ENCODE measurements at places on chromosomes 6 and 20.

DNA sequence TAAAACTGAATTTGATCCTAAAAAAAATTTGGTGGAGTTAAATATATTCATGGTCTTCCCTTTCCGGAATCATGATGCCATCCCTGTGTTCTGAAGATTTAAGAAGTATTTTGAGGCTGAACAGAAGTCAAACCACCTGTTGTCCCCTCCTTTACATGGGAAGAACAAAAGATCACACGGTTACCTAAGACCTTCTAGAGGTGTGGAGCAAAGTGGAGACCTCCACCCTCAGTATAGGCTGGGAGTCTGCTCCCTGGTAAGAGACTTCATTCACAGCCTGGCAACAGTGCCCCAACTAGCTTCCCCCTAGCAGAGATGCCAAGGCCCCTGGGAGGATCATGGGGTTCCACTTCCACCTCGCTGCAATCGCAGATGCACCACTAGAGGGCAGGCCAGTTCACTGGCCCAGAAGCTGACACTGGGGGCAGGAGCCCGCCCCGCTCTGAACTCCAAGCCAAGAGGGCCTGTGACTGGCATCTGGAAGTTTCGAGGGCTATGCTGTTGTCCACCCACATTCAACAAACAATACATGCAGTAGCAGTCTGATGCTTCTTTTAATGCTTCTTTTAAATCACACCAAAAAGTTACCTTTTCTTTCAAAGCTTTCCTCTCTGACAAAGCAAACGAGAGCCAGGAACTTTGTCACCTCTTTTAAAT is 19.5 kb upstream of the UBE2J1 start:
- peak; percentile 70 for DNase-seq

GRCh38 chr20:22623211-22623610 is 38.8 kb upstream of the FOXA2 start:
- peak; percentile 30 for DNase-seq

- peak; percentile 85 for DNase-seq
Observed at GRCh38 chr6:36679043-36679833, 724 bp downstream of the CDKN1A start.

DNA sequence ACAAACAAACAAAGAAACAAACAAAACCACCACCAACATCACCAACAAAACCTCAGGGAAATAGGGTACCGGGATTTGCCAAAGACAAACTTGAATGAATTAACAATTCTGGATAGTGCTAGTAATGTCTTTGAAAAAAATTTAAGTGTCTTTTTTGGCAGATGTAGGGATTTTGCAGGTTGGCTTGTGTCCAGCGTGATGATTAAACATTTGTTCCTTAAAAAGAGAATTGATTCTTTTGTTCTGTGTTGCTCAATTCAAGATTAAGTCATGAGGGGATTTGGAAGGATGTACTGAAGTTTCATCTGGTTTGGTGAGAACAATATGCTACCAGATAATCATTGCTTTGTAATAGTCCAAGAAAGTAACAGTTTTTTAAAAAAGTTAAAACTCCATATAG is 125.1 kb upstream of the HS3ST5 start:
- DNase-seq, result no peak

- peak; percentile 46 for DNase-seq
Observed at GRCh38 chr6:143328876-143329275, 121.6 kb downstream of the ADAT2 start.

DNA sequence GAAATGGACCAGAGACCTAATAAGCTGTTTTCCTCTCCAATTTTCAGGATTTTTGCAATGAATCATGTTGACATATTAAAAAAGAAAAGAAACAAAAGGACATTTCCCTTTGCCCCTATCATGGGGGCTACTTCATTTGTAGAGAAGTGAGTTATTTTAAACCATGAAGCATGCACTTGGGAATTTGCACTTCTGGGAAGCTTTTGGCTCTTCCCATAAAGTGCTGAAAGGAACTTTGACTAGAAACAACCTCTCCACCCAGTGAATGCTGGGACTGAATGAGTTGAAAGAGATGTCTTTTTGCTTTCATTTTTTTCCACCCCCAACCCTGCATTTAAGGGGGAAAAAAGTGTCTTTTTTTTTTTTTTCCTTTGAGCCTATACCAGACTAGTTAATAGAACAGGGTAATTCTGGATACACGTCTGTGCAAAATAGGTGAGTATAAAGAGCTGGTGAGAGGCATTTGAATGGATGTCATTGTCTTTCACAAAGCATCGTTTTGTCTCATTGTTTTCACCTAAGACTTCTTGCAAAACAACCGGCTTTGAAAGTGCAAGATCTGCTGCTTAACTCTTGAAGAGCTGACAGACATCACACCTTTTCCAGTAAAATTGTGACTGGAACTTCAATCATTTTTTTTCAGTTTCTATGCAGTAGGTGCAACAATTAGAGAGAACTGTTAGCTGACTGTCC is 138.7 kb upstream of the BACH2 start:
- DNase-seq, result no peak

- peak; percentile 6 for DNase-seq
Observed at GRCh38 chr6:79608334-79609224, 22.6 kb upstream of the SH3BGRL2 start.

DNA sequence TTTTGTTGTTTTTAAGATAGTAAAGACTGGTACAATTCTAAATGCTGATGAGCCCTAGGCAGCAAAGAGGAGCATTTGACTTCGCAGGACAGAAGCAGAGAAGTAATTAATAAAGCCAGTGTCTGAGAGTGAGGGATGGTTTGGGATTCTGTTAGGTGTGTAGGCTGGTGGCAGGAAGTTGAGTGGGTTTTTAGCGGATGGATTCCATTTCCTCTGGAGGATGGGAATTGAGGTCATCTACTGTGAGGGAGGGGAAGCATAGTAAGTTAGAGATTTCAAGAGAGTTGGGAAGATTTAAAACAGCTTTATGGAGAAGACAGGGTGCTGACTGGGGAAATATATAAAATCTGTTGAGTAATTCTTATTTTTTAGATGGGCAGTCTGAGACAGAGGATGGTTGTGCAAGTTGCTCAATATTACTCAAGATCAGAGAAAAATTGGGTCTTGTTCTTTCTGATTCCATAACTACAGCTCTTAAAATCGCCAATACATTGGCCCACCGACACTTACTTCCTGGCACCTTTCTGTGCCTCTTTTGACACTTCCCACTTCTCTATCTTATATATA is 48.8 kb downstream of the PRL start:
- DNase-seq, result peak; percentile 15

GRCh38 chr20:16014436-16014835 is 558.8 kb downstream of the KIF16B start:
- no peak for DNase-seq

- peak; percentile 64 for DNase-seq
Observed at GRCh38 chr6:14286144-14286543, 168.6 kb downstream of the CD83 start.

DNA sequence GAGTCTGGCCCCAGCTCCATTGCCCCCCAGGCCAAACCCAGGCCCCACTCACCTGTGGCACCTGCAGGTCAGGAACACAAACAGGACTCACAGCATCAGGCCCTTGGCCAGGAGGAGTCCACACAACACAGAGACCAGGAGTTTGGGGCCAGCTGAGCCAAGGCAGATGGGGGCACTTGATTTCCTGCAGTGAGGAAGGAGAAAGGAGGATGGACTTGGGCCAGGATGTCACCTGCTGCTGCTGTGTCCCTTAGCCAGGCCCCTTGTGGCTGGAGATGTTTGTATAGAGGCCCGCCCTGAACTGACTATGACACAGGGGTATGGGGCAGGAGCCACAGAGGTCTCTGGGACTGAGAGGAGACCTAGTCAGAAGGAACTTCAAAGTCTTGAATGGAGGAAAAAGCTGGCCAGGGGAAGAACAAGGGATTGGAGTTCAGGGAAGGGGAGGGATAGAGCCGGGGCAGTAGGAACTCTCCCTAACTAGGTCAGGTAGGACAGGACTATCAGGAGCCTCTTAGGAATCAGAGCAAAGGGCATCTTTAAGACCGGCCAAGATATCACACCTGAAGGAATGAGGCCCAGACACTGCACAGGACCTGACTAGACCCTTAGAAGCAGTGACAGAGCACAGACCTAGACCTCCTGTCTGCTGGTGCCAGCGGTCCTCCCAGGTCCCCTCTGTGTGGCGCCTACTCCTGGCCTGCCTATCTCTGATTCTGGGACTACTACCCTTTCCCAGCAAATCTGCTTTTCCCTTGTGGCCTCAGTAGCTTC is 8.8 kb upstream of the TREML2 start:
- no peak for DNase-seq

- peak; percentile 2 for DNase-seq
Observed at GRCh38 chr20:63138855-63139341, 77.0 kb downstream of the YTHDF1 start.

DNA sequence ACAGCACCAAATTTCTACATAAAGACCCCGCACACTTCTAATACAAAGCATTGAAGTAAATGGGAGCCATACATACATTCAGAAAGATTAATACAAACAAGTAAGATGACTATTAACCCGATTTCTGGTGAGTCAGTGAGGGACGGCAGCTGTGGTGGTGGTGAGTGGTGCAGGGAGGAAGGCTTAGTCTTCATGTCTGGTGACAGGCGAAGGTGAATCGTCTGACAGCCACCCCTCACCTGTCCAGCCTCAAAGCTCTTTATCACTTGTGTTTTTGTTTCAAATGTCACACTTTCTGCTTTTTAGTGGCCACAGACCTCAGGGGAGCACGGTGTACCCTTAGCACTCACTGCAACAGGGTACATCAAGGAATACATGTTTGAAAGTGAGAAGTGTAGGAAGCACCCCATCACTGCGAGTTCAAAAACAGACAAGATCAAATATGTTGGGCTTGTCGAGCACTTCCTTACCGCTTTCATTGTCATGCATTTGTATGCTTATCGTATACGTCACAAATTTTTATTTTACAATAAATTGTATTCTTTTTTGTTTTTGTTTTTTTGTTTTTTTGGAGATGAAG is 63.5 kb downstream of the IRF4 start:
- peak; percentile 15 for DNase-seq

- DNase-seq, result no peak
Observed at GRCh38 chr6:5936140-5936539, 70.6 kb downstream of the NRN1 start.

GRCh38 chr20:54848984-54849538 is 373.7 kb downstream of the DOK5 start:
- no peak for DNase-seq

DNA sequence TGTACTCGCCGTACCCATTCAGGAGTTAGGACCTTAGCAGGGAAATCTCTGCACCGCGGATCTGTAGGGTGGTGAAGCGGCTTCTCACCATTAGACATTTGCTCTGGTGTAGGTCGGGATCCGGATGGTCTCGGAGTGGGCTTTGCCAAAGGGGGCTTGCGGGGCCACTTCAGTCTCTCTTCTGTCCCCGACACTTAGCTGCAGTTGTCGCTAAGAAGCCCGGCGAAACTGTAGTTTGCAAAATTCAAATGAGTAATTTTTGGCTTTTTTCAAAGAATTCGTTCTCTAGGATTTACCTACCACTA is 433 bp downstream of the QRSL1 start:
- no peak for DNase-seq

DNA sequence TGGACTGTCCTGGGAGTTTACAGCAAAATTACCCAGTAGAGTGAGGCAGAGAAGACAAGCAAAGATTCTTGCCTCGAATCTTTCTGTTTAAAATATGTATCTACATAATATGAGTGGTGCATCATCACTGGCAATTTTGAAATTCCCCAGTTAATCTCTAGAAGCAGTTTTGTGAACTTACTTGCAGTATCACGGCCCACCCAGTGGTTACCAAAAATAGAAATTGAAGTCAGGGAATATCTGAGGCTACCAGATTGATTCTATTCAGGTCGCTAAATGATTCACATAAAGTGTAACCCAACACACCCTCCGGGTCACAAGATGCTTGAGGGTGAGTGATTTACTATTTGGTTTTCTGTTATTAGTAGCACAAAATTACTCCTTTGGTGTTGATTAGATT is 111.9 kb downstream of the PPP1R14C start:
- DNase-seq, result no peak
